Mesothelial cell of epicardium (in vitro differentiated cells): ENCODE measurements at places on chromosomes 7 and 10. TPM values are rescaled to one million over a fixed set of nuclear protein-coding genes. Genes with fewer than 3 reads are reported as not detected.
A peak's percentile ranks its signal among the peaks of the same experiment; 100 is the strongest.

Gene TBC1D12
- total RNA-seq = 8.5 to 10.1 TPM (median 8.9 TPM) in 3 replicates

GRCh38 chr7:155353256-155353897, 55.7 kb downstream of the INSIG1 start:
- no peak for DNase-seq
- no peaks in the 10 kb centered on the region for H3K36me3 ChIP-seq
- H3K4me3 ChIP-seq = no peak overlapping the region

DNA sequence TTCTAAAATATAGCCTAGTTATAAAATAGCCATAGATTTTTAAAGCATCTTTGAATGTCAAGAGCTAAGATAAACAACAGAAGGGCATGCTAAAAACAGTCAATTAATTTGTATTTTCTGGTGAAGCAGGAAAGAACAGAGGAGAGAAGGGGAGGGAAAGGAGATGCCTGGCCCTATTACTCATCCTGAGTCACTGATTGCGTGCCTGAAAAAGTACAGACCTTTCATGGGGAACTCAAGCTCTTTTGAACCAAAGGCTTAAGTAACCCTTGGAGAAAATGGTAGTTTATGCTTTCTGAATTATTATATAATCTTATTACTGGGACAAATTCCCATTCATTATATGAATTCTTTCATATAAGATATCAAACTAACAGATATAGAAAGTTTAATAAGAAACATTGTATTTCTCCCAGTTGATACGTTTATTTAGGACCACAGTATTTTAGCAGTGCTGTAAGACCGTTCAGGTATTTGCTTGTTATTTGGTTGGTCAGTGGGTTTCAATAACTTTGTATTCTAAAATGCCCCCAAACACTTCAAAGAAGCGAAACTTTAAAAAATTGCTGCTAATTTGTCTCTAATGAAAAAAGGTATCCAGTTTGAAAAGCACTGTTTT, 151.3 kb downstream of the HGF start:
- no peak for DNase-seq
- peaks cover 22% of the 10 kb centered on the region for H3K4me1 ChIP-seq
- H3K27me3 ChIP-seq = no peaks in the 10 kb centered on the region
- H3K36me3 ChIP-seq = no peaks in the 10 kb centered on the region
- no peak overlapping the region for H3K4me3 ChIP-seq

DNA sequence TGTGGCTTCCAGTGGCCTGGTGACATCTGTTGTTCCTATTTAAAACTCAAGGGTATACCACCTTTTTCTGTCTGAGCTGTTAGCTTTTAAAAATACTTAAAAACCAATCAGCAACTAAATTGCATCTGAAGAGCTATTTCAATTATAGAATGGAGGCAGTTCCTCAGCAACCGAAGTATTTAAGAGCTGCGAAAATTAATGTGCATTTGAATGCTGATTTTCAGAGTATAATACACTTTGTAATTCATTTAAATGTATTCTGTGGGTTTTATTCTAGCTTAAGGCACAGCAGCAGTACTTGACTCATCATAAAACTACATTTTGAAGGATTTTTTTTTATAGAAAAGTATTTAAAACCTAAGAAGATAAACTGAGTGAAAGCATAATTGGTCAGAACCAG, 404.9 kb upstream of the PRKCQ start:
- DNase-seq = no peak
- no peak overlapping the region for H3K4me3 ChIP-seq
- H3K27ac ChIP-seq = no peak overlapping the region
- H3K4me1 ChIP-seq = no peaks in the 10 kb centered on the region
- H3K36me3 ChIP-seq = no peaks in the 10 kb centered on the region

GRCh38 chr10:44161184-44161583, 223.7 kb downstream of the CXCL12 start:
- H3K4me1 ChIP-seq = peaks cover 4% of the 10 kb centered on the region
- H3K27me3 ChIP-seq = no peaks in the 10 kb centered on the region
- H3K36me3 ChIP-seq = no peaks in the 10 kb centered on the region
- DNase-seq = no peak
- H3K27ac ChIP-seq = no peak overlapping the region

GRCh38 chr7:8442814-8443304, 9.4 kb downstream of the NXPH1 start:
- no peak overlapping the region for H3K27ac ChIP-seq
- H3K4me1 ChIP-seq = peaks cover 18% of the 10 kb centered on the region
- peaks cover 100% of the 10 kb centered on the region for H3K27me3 ChIP-seq
- H3K36me3 ChIP-seq = no peaks in the 10 kb centered on the region
- peak overlapping the region; percentile 63 for H3K4me3 ChIP-seq

Gene THAP5
- total RNA-seq = 23.2 to 28.4 TPM (median 25.9 TPM) in 3 replicates

Gene RSPH10B2
- total RNA-seq = 0.45 to 0.95 TPM in 2 of 3 replicates, not detected in the other

Gene HOGA1
- total RNA-seq = 0.31 to 0.50 TPM (median 0.40 TPM) in 3 replicates

- peaks cover 11% of the 10 kb centered on the region for H3K4me1 ChIP-seq
- no peak overlapping the region for H3K27ac ChIP-seq
- H3K4me3 ChIP-seq = no peak overlapping the region
- DNase-seq = no peak
- no peaks in the 10 kb centered on the region for H3K27me3 ChIP-seq
Observed at GRCh38 chr7:135790371-135790977, 41.9 kb upstream of the FAM180A start.

GRCh38 chr7:91519241-91520158, 255.3 kb downstream of the FZD1 start:
- H3K36me3 ChIP-seq = no peaks in the 10 kb centered on the region
- H3K27me3 ChIP-seq = no peaks in the 10 kb centered on the region
- peaks cover 10% of the 10 kb centered on the region for H3K4me1 ChIP-seq
- H3K4me3 ChIP-seq = no peak overlapping the region

- H3K27ac ChIP-seq = no peak overlapping the region
- H3K36me3 ChIP-seq = peaks cover 10% of the 10 kb centered on the region
- H3K4me3 ChIP-seq = no peak overlapping the region
- no peaks in the 10 kb centered on the region for H3K4me1 ChIP-seq
- peaks cover 18% of the 10 kb centered on the region for H3K27me3 ChIP-seq
Observed at GRCh38 chr7:264541-265191, 25.3 kb upstream of the FOXL3 start.

- DNase-seq = no peak
- H3K27ac ChIP-seq = no peak overlapping the region
- H3K4me3 ChIP-seq = no peak overlapping the region
- peaks cover 9% of the 10 kb centered on the region for H3K4me1 ChIP-seq
- no peaks in the 10 kb centered on the region for H3K27me3 ChIP-seq
Observed at GRCh38 chr10:124478515-124478914, 16.9 kb downstream of the LHPP start.
